Stimulated activated CD4-positive, alpha-beta T cell treated with anti-CD3 and anti-CD28 coated beads, Interleukin-12 subunit alpha, Interleukin-12 subunit beta, amount 100 ng/mL, for 4 hours (primary cell): ENCODE measurements at places on chromosomes 4 and X.

DNA sequence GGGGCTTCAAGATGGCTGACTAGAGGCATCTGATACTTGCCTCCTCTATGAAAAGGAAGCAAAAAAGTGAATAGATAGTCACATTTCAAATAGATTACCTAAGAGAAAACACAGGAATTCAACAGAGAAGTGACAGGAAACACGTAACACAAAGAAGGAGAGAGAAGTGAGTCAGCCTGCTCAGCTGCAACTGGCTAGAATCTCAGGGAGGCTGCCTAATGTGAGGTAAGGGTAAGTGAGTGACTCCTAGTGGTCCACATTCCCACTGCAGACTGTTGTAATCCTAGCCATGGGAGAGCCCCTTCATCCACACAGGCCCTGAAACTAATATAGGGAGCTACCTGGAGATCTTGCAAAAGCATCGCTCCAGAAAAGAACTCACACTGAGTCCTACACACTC lies 179.2 kb downstream of the SLC7A11 start:
- no peak for DNase-seq

DNA sequence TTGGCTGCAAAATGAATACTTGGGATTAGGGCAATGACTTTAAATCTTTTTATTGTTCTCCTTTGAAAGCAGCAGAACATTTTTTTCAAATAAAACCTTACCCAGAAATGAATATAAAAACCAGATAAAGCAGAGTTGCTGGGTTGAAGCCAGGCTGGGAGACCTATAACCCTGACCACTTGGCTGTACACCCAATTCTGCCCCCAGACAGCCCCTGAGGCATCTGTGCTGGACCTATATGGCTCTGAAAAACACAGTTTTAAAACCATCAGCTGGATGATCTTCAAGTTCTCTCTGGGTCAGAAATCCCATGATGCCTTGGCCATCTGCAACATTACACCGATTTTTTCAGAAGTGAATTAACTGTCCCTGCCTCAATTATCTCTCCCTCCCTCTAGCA lies 23.7 kb upstream of the GLRA2 start:
- DNase-seq, result no peak

DNA sequence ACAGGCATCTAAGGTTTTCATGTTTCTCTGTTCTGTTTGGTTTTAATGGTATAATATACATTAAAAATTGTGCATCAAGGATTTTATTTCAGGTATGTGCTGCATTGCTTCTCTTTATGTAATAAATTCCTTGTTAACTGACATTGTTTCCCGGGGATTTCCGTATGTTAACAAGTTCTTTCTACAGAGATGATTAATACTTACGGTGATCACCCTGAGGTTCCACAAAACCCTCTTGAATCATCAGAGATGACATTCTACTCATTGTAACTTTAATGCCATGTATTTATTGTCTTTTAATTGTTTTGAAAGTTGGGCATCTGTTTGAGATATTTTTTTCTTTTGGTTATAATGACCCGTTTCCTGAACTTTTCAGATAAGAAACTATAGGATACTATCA lies 37.5 kb downstream of the ARHGAP10 start:
- no peak for DNase-seq

DNA sequence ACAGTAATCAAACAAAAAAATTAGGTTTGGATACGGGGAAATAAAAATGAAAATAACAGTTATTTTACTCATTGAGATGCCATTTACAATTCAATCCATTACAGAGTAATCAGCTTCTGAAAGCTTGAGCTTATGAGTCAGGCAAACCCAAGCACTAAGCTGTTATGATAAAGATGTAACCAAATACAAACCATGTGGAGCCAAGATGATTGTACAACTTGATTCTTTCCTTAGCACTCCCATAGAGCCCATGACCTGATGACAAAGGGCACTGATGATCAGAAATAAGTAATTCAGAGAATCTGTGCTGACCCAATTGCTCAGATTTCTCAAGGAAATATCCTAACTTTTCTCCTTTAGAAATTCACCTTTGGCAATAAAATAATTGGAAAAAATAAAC lies 40.5 kb upstream of the PRKG2 start:
- no peak for DNase-seq

GRCh38 chr4:10577508-10578426 lies 106.8 kb downstream of the CLNK start:
- no peak for DNase-seq
